ENCODE measurements at places on chromosomes 2 and 18. TPM values are rescaled to one million over a fixed set of nuclear protein-coding genes. Genes with fewer than 3 reads are reported as not detected.

DNA sequence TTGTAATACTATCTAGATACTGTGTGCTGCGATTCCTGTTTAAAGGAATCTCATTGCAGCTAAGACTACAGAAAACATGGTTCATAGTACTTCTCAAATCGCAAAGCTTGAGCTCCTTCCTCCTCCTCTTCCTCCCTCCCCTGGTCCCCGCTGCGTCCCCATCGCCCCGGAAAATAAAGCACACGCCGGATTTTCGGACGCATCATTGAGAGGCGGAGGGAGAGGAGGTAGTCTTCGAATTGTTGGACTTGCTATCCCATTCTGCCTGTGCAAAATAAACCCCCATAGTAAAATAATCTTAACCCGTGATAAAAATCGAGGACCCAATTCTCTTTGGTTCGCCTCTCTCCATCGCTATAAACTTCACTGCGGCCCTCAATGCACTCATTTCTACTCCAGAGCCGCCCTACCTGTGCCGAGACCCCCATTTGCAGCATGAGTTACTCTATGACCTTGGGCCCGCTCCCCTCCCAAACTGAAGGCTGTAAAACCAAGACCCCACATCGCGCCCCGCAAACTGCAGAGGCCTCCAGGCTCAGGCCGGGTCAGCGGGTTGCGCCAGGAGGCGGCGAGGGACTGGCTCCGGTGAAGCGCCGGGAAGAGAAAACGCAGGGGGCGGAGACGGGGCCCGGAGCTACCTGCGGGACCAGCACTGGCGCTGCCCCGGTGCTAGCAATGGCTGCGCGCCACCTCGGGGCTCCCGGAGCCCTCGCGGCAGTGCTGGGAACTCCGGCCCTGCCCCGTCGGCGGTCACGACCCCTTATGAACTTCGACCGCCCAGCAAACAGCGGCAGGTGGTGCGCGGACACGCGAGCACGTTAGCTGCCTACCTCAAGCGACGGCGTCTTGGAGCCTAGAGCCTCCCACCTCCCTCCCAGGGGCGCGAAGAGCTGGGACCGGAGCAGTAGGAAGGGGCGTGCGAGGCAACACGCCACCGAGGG lies 649 bp downstream of the ESCO1 start:
- H3K27ac ChIP-seq, result peak overlapping the region; percentile 99
- peaks cover 2% of the 10 kb centered on the region for H3K27me3 ChIP-seq
- H3K4me3 ChIP-seq, result peak overlapping the region; percentile 91
- H3K36me3 ChIP-seq, result peaks cover 3% of the 10 kb centered on the region
- peaks cover 30% of the 10 kb centered on the region for H3K4me1 ChIP-seq

GRCh38 chr18:77482190-77483085 lies 232.8 kb downstream of the GALR1 start:
- no peaks in the 10 kb centered on the region for H3K36me3 ChIP-seq
- no peak overlapping the region for H3K27ac ChIP-seq
- no peaks in the 10 kb centered on the region for H3K4me1 ChIP-seq
- no peak for DNase-seq

Gene CCL20
- 0.37 TPM for total RNA-seq

Gene CREG2
- total RNA-seq, result 0.31 TPM

Gene NAT8
- not detected for total RNA-seq

Gene AFF3
- total RNA-seq, result 13.0 TPM

DNA sequence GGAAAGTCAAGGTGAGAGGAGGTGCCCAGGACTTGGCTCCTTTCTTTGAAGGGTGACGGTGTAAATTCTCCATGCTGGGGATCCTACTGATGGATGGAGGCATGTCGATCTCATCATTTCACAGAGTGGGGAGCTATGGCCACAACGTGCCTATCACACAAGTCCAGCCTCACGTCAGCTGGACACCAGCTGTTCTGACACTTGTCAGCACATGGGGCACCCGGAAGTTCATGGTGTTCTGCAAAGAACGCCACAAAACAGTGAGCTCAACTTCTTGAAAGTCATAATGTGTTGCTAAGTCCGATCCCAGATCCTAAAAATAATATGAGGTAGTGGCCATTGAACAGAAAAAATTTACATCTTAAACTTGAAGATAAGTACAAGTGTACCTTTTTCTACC lies 12.3 kb downstream of the PAX8 start:
- DNase-seq, result no peak
- H3K36me3 ChIP-seq, result peaks cover 3% of the 10 kb centered on the region
- H3K4me3 ChIP-seq, result no peak overlapping the region
- no peaks in the 10 kb centered on the region for H3K4me1 ChIP-seq

DNA sequence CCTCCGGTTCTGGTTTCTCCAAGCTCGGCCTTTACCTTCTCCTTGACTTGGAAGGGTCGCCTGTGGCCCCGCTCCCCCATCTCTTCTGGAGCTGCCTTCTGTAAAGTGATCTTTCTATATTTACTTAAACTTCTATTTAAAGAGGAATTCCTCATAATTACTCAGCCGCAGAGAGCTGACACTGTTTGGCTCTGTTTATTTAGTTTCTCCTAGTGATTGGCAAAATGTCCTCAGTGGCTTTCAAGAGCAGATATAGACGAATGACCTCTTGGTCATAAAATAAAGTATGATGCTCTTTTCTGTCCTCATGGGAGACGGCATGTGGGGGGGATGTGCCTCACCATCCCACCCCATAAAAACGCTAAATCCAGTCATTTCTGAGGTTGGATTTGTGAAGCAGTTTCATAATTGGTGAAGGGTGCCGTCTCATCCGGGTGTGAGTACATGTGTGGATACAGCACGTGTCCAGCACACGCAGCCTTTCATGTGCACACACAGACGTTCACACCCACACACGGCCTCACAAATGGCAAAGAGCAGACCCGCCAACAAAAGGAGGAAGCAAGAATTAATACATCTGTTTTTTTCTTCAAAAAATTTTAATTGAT lies 43.4 kb upstream of the SMAD7 start:
- H3K4me3 ChIP-seq, result no peak overlapping the region
- no peak for DNase-seq
- no peak overlapping the region for H3K27ac ChIP-seq
- H3K36me3 ChIP-seq, result no peaks in the 10 kb centered on the region
- peaks cover 24% of the 10 kb centered on the region for H3K4me1 ChIP-seq
- peaks cover 5% of the 10 kb centered on the region for H3K27me3 ChIP-seq

Gene PIEZO2
- total RNA-seq, result not detected

Gene FECH
- 18.7 TPM for total RNA-seq

Gene SLC9A2
- not detected for total RNA-seq

DNA sequence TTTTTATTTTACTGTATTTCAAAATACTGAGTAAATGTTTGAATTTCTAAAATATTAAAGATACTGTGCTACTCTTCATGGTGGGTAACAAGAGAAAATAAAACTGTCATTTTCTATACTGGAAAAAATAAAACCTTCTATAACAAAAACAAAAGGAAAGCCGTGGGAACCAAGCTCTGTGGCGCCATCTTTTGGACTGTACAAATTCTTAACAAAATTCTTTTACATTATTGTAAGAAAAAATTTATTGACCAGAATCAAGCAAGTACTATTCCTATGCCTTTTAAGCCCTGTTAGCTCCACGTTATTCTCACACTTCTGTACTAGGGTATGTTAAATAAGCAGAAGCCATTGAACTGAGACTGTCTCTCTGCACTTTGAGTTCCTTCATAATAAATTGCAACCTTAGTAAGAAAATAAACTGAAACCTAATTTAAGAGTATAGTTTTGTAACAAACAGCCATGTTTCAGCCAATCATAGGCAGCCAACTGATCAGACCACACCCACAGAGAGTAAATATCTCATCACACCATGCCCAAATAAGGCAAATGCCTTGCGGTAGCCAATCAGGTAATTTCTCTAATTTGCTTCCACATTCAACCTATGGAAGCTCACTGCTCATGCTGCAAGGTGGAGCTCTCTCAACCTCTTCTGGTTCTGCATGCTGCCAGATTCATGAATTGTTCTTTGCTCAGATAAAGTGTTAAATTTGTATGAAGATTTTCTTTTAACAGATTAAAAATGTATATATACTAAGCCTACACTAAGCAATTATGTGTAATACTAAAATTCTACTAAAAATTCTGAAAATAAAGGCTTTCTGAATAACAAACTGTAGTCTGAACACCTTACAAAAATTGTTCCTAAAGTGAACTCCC lies 42.2 kb downstream of the HIBCH start:
- H3K27ac ChIP-seq, result no peak overlapping the region
- H3K4me3 ChIP-seq, result no peak overlapping the region
- H3K4me1 ChIP-seq, result peaks cover 3% of the 10 kb centered on the region
- peaks cover 13% of the 10 kb centered on the region for H3K36me3 ChIP-seq

DNA sequence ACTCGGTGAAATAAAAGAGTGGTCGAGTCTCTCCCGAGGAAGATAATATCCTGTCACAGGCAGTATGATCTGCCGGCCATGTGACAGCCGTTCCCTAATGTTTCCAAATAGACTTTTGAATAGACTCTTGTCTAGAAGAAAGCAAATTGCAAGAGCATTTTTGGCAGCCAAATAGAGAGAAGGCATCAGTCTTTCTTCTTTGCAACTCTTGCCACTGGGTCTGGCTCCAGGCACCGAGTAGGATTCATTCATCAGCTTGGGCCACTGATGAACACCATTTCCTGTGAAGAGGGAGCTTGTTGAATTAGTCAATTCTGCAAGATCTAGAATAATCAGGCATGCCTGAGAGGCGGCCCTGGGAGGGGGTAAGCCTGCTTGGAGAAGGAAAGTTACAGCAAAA lies 165.6 kb downstream of the KLHL29 start:
- DNase-seq, result no peak
- peaks cover 16% of the 10 kb centered on the region for H3K4me1 ChIP-seq
- H3K27me3 ChIP-seq, result no peaks in the 10 kb centered on the region
- H3K27ac ChIP-seq, result no peak overlapping the region
- no peaks in the 10 kb centered on the region for H3K36me3 ChIP-seq

- H3K4me1 ChIP-seq, result peaks cover 5% of the 10 kb centered on the region
- H3K27me3 ChIP-seq, result peaks cover 33% of the 10 kb centered on the region
- H3K36me3 ChIP-seq, result no peaks in the 10 kb centered on the region
- H3K27ac ChIP-seq, result no peak overlapping the region
- DNase-seq, result peak; percentile 19
- H3K4me3 ChIP-seq, result peak overlapping the region; percentile 39
Observed at GRCh38 chr2:38528008-38528442, 74.7 kb downstream of the HNRNPLL start.

DNA sequence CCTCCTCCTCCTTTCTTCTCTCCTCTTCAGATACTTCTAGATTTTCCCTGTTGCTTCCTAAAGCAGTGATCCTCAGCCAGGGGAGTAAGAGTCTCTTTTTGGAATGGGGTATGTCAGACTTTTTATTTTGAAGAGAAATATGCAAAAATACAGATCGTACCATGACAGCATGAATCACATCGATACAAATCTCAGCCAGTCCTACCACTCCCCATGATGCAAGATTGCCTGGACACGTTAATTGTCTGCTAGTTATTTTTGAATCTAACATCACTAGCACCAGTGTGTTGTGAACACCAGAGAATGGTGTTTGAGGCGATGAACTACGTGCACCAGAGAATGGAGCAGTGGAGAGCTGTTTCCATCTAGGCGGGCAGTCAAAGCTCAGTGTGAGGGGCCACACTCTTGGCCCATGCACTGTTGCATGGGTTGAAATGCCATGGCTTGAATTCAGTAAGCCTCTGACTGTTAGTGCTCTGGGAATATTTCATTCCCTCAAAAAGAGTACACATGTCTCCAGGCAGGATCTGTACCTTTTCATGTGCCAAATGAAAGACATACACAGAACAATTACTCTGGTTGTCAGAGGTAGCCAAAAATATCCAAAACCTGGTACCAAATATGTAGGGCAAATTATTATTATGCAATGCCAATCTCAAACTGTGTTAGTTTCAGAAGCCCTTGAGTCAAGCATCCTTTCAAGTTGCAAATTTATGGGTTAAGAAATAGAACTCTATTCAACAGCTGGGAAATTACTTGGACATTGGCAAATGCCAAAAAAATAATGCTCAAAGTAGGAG lies 46.3 kb upstream of the RALBP1 start:
- H3K27ac ChIP-seq, result no peak overlapping the region
- no peak for DNase-seq
- H3K4me1 ChIP-seq, result peaks cover 6% of the 10 kb centered on the region
- H3K27me3 ChIP-seq, result no peaks in the 10 kb centered on the region
- no peaks in the 10 kb centered on the region for H3K36me3 ChIP-seq

DNA sequence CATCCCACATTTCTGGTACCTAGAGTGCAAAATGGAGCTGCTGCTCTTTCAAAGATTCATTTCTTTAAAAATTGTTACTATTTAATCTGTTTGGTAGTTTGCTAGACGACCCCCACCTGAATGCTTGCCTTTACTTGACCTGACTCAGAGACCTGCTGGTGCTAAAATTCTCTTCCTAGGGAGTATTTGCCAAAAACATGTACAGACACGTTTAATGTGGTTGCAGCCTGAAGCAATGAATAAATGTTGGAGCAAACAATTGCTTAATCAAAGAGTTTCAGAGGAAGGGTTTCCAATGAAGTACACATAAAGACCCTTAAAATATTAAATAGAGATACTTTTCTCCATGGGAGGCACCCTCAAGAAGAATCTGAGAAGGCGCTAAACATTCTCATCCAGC lies 734.4 kb downstream of the CBLN2 start:
- H3K4me3 ChIP-seq, result no peak overlapping the region
- H3K36me3 ChIP-seq, result no peaks in the 10 kb centered on the region
- H3K27me3 ChIP-seq, result no peaks in the 10 kb centered on the region
- DNase-seq, result no peak
- H3K27ac ChIP-seq, result no peak overlapping the region
- no peaks in the 10 kb centered on the region for H3K4me1 ChIP-seq

DNA sequence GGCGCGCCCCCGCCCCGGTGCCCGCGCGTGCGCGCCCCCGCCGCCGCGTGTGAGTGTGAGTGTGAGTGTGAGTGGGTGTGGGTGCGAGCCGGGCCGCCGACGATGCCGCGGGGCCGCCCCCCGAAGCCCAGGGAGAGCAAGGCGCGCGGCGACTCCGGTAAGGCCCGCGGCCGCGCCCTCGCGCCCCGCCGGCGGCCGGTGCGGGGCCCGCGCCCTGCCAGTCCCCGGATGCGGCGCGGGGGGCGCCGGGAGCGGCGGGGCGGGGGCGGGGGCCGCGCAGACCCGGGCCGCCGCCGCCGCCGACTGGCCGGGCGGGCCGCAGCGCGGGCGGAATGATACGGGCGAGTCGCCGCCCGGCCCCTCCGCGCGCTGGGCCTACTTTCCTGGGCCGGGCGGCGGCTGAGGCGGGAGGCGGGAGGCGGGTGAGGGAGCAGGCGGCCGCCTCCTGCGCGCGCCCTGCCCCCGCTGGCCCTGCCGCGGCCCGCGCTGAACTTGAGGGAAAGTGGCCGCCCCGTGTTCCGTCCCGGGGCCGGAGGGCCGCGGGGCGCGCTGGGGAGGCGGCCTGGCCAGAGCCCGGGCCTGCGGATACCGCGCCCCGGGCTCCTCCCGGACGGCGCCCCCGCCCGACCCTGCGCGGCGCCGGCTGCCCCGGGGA lies at the start of gene ZNF236:
Gene ZNF236, plus strand, starts transcription at position 52 of the 655 bp plus-strand sequence. Its CDS starts 51 bp downstream, at position 103.
- no peaks in the 10 kb centered on the region for H3K27me3 ChIP-seq
- DNase-seq, result peak; percentile 61
- peaks cover 20% of the 10 kb centered on the region for H3K36me3 ChIP-seq
- peaks cover 62% of the 10 kb centered on the region for H3K4me1 ChIP-seq

Gene CNTNAP5
- total RNA-seq, result not detected

GRCh38 chr2:144479659-144480058 lies 40.3 kb downstream of the ZEB2 start:
- H3K36me3 ChIP-seq, result no peaks in the 10 kb centered on the region
- H3K27me3 ChIP-seq, result peaks cover 2% of the 10 kb centered on the region
- no peaks in the 10 kb centered on the region for H3K4me1 ChIP-seq
- H3K4me3 ChIP-seq, result no peak overlapping the region

Gene SERPINB7
- total RNA-seq, result not detected
